ENCODE measurements at places on chromosomes 2 and 18.

GRCh38 chr2:9112079-9112721 lies 94.4 kb upstream of the ASAP2 start:
- H3K4me1 ChIP-seq, result peaks cover 22% of the 10 kb centered on the region
- peak overlapping the region; percentile 91 for H3K27ac ChIP-seq
- peak; percentile 95 for DNase-seq
- no peak overlapping the region for H3K4me3 ChIP-seq

DNA sequence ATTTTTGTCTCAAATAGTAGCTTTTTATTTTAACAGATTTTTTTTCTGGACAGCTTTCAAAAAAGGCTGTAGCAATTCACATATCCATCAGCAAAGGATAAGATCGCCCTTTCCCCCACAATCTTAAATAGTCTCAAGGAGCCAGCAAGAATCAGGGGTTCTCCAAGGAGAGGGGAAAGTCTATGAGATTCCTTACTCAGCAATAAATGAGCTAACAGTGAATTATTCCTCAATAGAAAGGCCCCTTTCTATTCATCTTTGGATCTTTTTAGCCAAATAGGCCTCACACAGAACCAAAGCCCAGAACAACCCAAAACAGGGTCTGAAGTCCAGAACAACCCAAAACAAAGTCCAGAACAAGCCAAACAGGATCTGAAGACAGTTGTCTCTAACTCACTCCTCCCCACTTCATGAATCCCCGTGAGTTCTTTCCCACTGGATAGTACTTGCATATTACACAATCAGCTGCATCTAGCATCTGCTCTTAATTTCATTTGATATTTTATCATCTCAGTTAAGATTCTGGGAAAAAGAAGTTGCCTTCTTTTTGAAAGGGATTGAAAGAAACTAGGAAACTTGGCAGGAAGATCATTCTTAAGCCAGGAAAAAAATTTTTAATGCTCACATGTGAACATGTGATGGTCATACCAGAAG lies 3.4 kb upstream of the DHRS9 start:
- H3K27me3 ChIP-seq, result no peaks in the 10 kb centered on the region

- no peak for DNase-seq
- no peaks in the 10 kb centered on the region for H3K4me1 ChIP-seq
- no peaks in the 10 kb centered on the region for H3K27me3 ChIP-seq
- no peak overlapping the region for H3K4me3 ChIP-seq
- H3K36me3 ChIP-seq, result no peaks in the 10 kb centered on the region
Observed at GRCh38 chr2:184835398-184835715, 237.0 kb downstream of the ZNF804A start.

DNA sequence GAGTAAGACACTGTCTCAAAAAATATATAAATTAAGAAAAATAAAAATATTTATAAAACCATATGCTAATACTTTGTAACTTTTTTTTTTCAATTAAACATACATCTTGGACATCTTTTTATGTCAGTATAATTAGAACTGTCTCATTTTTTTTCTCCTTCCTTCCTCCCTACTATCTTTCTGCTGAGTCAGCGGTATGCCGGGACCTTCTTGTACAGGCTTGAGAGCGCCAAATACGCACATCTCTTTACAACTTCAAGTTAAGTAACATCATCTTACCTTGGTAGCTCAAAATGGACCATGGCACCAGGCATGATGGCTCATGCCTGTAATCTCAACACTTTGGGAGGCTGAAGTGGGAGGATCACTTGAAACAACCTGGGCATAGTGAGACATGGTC lies 153.4 kb downstream of the FAM161A start:
- no peaks in the 10 kb centered on the region for H3K36me3 ChIP-seq
- H3K4me3 ChIP-seq, result no peak overlapping the region
- no peak overlapping the region for H3K27ac ChIP-seq
- no peaks in the 10 kb centered on the region for H3K4me1 ChIP-seq

DNA sequence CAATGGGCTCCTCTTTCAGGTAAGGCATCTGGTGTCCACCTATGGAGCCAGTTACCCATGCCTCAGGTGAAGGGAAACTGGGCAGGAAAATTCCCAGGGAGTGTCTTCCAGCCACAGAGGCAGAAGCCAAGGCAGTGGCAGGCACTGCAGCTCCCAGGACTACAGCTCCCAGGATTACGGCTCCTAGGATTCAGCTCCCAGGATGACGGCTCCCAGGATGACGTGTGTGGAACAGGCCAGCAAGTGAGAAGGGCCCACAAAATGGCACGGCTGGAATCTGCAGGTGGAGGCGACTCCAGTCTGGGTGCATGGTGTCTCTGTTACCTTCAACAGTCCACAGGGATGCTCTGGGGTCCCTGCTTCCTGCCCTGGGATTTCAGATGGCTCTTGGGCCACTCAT lies 92.1 kb downstream of the PTGR3 start:
- DNase-seq, result no peak
- H3K36me3 ChIP-seq, result no peaks in the 10 kb centered on the region
- no peak overlapping the region for H3K4me3 ChIP-seq
- H3K27me3 ChIP-seq, result no peaks in the 10 kb centered on the region
- H3K4me1 ChIP-seq, result no peaks in the 10 kb centered on the region
- no peak overlapping the region for H3K27ac ChIP-seq

- no peak overlapping the region for H3K4me3 ChIP-seq
- no peaks in the 10 kb centered on the region for H3K36me3 ChIP-seq
- peak overlapping the region; percentile 98 for H3K27ac ChIP-seq
- peaks cover 52% of the 10 kb centered on the region for H3K4me1 ChIP-seq
Observed at GRCh38 chr18:35458677-35459441, 38.9 kb downstream of the INO80C start.

GRCh38 chr2:228369400-228370031 lies 188.0 kb upstream of the SPHKAP start:
- no peak for DNase-seq
- H3K4me1 ChIP-seq, result no peaks in the 10 kb centered on the region
- H3K27me3 ChIP-seq, result no peaks in the 10 kb centered on the region
- no peak overlapping the region for H3K27ac ChIP-seq
- no peaks in the 10 kb centered on the region for H3K36me3 ChIP-seq

DNA sequence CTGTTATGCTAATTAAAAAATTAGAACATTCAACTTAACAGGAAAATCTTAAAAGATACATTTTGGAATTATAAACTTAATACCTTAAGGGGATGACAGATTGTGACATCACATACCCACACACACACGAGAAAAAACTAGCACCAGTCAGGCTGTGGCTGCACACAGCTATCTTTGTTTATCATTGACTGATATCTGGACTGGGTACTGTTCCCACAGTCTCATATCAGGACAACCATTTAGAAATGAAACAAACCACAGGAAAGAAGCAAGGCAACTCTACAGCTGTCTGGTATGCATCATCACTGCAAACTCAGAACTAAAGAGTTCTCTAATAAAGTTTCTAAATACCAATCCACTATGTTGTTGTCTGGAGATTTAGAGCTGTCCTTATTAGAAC lies 210.9 kb upstream of the SMAD7 start:
- H3K4me3 ChIP-seq, result no peak overlapping the region
- no peak for DNase-seq
- H3K27me3 ChIP-seq, result no peaks in the 10 kb centered on the region
- H3K27ac ChIP-seq, result no peak overlapping the region
- H3K36me3 ChIP-seq, result peaks cover 6% of the 10 kb centered on the region

DNA sequence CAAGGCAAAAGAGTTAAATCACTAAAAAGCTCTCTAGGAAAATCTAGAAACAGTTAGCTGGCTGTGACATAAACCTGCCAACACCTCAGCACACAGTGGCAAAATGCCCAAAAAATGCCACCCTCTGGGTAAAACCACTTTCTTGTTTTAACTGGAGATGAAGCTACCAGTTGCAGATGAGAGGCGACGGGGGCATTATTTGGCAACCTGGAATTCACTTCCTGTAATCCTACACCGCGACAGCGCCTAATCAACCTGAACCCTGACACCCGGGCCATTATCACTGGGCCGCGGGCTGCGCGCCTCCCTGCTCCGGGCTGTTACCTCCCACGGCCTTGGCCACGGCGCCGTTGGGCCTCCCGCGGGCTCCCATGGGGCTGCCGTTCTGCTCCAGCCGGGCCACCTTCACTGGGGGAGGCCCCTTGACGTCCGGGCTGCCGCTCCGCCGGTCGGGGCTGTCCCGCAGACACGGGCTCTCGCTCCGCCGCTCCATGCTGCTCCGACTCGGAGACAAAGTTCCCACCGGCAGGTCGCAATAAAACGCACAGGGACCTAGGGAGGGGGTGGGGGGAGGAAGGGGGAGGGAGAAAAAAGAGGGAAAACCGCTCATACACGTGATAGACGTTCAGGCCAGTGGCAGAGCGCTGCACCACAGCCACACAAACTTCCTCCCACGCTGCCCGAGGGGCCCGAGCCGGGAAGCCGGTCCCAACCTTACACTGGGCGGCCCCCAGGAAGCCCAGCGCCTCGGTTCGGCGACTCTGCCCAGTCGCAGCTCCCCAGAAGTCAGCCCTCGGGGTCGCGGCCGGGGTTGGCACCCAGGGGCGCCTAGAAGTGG lies 2.0 kb downstream of the SATB2 start:
- H3K36me3 ChIP-seq, result peaks cover 18% of the 10 kb centered on the region
- no peaks in the 10 kb centered on the region for H3K27me3 ChIP-seq
- peak overlapping the region; percentile 85 for H3K27ac ChIP-seq
- peaks cover 20% of the 10 kb centered on the region for H3K4me1 ChIP-seq

DNA sequence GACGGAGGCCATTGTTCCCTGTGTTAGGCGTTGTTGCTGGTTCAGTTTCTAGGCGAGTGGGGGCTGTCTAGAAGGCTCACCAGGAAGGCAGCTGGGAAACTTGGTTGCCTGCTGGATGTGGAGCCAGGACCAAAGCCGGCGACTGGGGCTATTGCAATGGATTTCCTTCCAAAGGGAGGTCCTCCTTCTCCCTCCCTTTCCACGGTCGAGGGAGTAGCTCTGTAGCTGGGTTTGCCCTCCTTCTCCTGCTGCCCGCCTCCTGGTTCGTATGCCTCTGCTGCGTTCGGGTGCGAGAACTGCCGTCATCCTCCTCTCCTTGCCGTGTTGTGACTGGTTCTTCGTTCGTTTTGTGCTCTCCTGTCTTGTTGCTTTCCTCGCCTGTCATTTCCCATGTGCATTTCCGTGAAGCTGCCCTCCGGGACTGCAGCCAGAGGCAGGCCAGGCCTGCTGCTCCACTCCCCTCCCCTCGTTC lies 203.4 kb downstream of the NEDD4L start:
- peaks cover 42% of the 10 kb centered on the region for H3K36me3 ChIP-seq
- no peaks in the 10 kb centered on the region for H3K27me3 ChIP-seq
- no peak overlapping the region for H3K4me3 ChIP-seq
- H3K4me1 ChIP-seq, result no peaks in the 10 kb centered on the region
- no peak for DNase-seq

DNA sequence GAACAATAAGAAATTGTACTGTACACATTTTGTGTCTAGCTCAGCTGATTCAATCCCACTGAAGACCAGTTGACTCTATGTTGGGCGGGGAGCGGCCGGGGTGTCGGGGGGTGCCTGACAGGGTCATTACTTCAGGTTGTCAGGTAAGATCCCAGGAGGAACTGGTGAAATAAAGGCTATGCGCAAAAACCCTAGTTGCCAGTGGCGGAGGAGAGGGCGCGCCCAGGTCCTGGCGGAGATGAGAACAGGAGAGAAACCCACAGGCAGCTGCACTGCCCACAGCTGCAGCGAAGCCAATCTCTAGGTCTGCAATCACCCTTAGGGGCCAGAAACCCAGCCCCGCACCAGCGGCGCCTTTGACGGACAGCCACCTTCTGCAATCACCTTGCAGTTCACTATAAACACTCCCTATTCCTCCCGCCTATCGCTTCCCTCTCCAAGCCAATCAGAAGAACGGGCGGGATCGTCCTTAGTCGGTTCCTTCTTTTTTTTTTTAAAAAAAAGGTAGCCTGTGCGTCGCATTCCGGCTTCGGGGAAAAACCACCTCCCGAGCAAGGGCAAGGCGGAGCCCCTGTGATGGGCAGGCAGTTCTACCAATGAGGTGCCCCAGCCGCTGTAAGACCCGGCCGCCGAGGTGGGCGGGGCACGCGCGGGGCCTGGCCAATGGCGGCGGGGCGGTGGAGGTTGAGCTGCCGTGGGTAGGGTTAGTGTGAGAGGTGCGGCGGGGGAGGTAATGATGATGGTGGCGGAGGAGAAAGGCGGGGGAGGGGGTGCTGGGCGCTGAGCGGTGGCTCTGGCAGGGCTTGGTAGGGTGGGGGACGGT lies at the start of gene EHBP1:
EHBP1 (plus strand) TSS at position 707 of the 823 bp plus-strand sequence. CDS start 1,479 bp downstream, outside the sequence.
- no peaks in the 10 kb centered on the region for H3K27me3 ChIP-seq
- DNase-seq, result peak; percentile 98
- peak within 1 kb of the TSS; percentile 77 for H3K27ac ChIP-seq
- peaks cover 23% of the 10 kb centered on the region for H3K4me1 ChIP-seq
- peaks cover 35% of the 10 kb centered on the region for H3K36me3 ChIP-seq
- H3K4me3 ChIP-seq, result peak within 1 kb of the TSS; percentile 63

DNA sequence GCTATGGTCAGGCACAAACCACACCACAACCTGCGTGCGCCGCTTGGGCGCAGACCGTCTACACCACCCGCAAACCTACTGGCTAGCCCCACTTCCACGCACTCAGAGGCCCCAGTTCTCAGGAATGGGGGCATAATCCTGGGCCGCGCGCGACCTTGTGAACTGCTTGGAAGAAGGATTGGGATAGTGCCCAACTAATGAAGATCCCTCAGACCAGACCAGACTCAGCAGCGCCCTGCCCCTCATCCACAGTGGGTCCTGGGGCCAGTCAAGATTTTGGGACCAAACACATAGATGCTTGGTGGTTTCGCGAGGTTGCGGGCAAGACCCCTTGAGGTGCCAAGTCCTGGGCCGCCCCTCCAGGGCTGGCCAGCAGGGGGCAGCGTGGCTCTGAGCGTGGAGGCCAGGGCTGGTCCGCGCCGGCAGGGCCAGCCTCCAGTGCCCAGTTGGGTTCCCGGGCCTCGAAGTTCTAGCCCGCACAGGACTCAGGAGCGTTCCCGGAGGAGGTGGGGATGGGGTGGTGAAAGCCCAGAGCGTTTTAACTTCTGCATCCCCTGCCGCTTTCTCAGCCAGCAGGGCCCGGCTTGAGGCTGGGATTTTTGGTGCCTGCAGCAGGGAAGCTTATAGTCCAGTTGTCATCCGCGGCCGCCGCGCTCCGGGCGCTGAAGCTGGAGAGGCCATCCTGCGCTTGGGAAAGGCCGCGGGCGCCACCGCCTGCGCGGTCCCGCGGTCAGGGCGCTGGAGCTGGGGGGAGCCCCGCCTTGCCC lies 8.3 kb downstream of the OSR1 start:
- DNase-seq, result no peak
- no peak overlapping the region for H3K27ac ChIP-seq
- H3K4me3 ChIP-seq, result no peak overlapping the region
- peaks cover 6% of the 10 kb centered on the region for H3K4me1 ChIP-seq
- H3K36me3 ChIP-seq, result peaks cover 4% of the 10 kb centered on the region
